IMR-90 (cell line): ENCODE measurements at places on chromosomes 6 and 20. TPM values are rescaled to one million over a fixed set of nuclear protein-coding genes. Genes with fewer than 3 reads are reported as not detected.

MYT1 gene
- total RNA-seq, result not detected in 2 replicates

GOPC gene
- 23.8 and 50.3 TPM in 2 replicates for total RNA-seq

NOX3 gene
- total RNA-seq, result not detected in 2 replicates

IMPG1 gene
- total RNA-seq, result not detected in 2 replicates

RAET1L gene
- total RNA-seq, result not detected in 2 replicates

VSX1 gene
- not detected in 2 replicates for total RNA-seq

PDE10A gene
- 12.4 and 15.8 TPM in 2 replicates for total RNA-seq

ANKRD66 gene
- not detected in 2 replicates for total RNA-seq

ZC3H12D gene
- total RNA-seq, result under 0.01 TPM in 1 of 2 replicates, not detected in the other

TBC1D20 gene
- total RNA-seq, result 36.7 and 42.8 TPM in 2 replicates

VSTM2L gene
- under 0.01 and 0.18 TPM in 2 replicates for total RNA-seq

AKAP12 gene
- 118 and 176 TPM in 2 replicates for total RNA-seq

COL11A2 gene
- under 0.01 TPM in 2 replicates for total RNA-seq

SLC35F1 gene
- not detected in 2 replicates for total RNA-seq

MICA gene
- 52.2 and 55.9 TPM in 2 replicates for total RNA-seq

KCNQ2 gene
- total RNA-seq, result not detected in 2 replicates

CST11 gene
- total RNA-seq, result not detected in 2 replicates

BMP2 gene
- 0.18 and 0.28 TPM in 2 replicates for total RNA-seq

RGS17 gene
- 1.4 and 1.7 TPM in 2 replicates for total RNA-seq

RIOK1 gene
- 17.0 and 27.2 TPM in 2 replicates for total RNA-seq

OXT gene
- not detected in 2 replicates for total RNA-seq

LZTS3 gene
- total RNA-seq, result 1.4 TPM in 2 replicates

ENPP1 gene
- 38.9 and 39.4 TPM in 2 replicates for total RNA-seq

SIRPD gene
- not detected in 2 replicates for total RNA-seq

PPP1R14C gene
- not detected in 2 replicates for total RNA-seq

PLTP gene
- 5.0 and 5.4 TPM in 2 replicates for total RNA-seq

FNDC1 gene
- not detected in 2 replicates for total RNA-seq

MANEA gene
- total RNA-seq, result 9.0 and 11.9 TPM in 2 replicates

TMEM170B gene
- total RNA-seq, result 0.18 and 0.28 TPM in 2 replicates

MICAL1 gene
- total RNA-seq, result 28.6 and 30.5 TPM in 2 replicates

SMLR1 gene
- total RNA-seq, result not detected in 2 replicates

CRISP2 gene
- not detected in 2 replicates for total RNA-seq

TOX2 gene
- total RNA-seq, result 1.1 and 1.3 TPM in 2 replicates

CD83 gene
- 2.5 and 3.1 TPM in 2 replicates for total RNA-seq

SAMD10 gene
- total RNA-seq, result 0.54 and 0.56 TPM in 2 replicates

SIGLEC1 gene
- not detected in 2 replicates for total RNA-seq

SMIM26 gene
- total RNA-seq, result 42.8 and 49.2 TPM in 2 replicates

ZNF184 gene
- 8.1 and 10.6 TPM in 2 replicates for total RNA-seq

E2F3 gene
- 2.3 and 3.3 TPM in 2 replicates for total RNA-seq

STX11 gene
- 0.54 and 0.56 TPM in 2 replicates for total RNA-seq

INSM1 gene
- total RNA-seq, result not detected in 2 replicates

DEFB132 gene
- not detected in 2 replicates for total RNA-seq

PAX1 gene
- total RNA-seq, result not detected in 2 replicates

FAM217A gene
- not detected in 2 replicates for total RNA-seq

SSTR4 gene
- total RNA-seq, result not detected in 2 replicates
